HT-29 (cell line): ENCODE measurements at places on chromosomes 2 and 18.
A peak's percentile ranks its signal among the peaks of the same experiment; 100 is the strongest.

GRCh38 chr18:31980863-31981262 is 37.8 kb upstream of the RNF125 start:
- DNase-seq: no peak

DNA sequence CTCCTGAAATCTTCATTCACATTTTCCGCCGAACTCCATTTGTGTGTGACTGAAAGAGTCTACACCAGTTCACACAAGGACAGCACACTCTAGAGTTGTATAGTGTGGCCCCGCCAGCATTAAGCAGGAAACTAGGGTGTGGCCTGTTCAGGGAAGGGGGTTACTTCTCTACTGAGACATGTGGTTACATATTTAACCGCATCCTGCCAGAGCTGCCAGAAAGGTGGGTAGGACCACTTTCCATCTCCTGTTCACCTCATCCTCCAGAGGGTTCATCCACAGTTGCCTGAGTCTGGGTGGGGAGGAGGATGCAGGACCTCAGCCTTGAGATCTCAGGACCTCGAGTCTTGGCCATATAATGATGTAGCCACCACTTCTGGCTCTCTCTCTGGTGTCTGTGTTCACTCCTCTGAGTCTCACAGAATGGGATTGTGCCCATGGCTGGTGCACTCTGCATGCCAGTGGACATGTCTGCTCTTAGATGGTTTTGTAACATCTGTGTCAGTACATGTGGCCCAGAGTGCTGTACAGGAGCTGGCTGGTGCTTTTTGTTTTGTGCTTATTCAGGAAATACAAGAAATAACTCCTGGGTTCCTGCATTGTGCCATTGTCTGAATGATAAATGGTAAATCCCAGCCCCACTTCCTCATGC is 7.7 kb upstream of the SP140L start:
- no peak for DNase-seq

GRCh38 chr2:202771336-202771735 is 100.2 kb downstream of the ICA1L start:
- DNase-seq: no peak

DNA sequence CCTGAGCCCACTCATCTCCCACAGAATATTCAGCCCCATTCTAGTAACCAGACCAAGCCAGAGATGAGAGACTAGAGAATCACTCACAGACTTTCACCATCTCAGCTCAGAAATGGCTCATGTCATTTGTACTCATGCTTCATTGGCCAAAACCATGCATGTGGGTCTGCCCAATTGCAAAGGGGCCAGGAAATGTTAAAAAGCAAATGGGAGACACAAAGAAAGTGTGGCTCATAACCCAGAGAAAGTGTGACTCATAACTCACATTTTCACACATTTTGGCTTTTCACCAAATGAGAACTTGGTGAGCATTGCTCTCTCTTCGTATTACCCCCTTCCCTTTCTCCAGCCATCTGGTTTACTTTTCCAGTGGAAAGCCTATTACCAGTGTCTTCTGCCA is 66.2 kb downstream of the MDH1 start:
- no peak for DNase-seq

DNA sequence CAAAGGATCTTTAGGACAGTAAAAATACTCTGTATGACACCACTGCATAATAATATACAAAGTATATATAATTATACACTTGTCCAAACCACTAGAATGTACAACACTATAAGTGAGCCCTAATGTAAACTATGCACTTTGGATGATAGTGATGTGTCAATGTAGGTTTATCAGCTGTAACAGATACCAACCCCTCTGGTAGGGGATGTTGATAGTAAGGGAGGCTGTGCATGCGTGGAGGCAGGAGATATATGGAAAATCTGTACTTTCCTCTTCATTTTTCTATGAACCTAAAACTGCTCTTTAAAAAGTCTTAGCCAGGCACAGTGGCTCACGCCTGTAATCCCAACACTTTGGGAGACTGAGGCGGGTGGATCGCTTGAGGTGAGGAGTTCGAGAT is 37.5 kb upstream of the SP3 start:
- no peak for DNase-seq

DNA sequence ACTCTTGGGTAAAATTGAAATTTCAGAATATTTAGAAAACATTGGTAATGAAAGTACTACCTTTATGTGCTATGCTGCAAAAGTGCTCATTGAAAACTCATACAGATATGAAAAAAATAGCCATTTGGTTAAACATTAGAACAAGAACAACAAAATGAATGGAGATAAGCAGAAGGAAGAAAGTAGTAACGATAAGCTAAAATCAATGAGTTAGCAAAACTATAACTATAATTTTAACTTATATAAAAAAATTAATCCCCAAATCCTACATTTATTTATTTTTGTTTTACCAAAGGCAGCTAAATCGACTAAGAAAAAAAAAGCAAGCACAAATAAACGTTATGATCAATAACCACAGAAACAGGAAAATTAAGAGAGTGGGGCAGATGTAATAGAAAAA is 99.2 kb downstream of the CERS6 start:
- DNase-seq: no peak

DNA sequence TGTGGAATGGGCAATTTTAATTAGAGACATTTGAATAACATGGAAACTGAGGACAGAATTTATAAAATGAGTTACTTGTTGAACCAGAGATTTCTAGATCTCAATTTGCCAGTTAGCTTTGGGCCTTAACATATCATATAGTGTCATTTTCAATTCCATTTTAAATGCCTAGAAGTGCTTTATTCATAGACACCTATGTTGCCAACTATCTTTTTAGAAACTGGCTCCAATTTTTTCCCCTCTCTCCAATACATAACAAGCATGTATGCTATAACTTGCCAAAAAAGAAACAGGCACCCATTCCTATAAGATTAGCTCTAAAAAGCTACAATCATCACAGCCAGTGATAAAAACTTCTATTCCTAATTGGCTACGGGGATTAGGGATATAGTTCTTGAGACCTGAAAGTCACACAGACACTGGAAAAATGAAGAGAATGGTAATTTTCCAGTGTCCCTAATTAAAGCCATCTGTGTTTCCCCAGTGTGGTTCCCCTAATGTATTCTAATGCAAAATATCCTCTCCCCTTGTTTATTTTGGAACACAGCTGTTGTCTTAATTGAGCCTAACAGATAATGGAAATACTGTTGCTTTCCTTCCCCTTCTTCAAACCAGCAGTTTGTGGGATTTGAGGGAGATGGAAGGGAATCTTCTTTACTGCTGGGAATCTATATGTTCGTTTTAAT is 205.5 kb upstream of the FSHR start:
- no peak for DNase-seq

DNA sequence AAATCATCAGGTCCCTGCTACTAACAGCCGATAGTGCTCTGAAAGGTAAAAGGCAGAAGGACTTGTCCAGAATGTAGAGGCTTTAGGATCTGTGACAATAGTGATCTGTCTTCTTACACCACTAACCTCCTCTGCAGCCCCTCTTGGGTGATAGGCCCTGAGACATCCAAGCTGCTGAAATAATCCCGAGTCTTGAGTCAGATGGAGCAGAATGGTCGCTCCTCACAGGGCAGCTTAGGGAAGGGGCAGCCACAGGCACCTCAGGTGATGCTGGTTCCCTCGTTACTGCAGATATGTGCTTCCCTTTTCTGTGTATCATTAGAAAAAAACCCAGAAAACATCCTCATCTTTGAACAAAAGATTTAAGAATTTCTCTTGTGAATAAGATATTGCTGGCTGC is 157.1 kb upstream of the DLX2 start:
- no peak for DNase-seq

DNA sequence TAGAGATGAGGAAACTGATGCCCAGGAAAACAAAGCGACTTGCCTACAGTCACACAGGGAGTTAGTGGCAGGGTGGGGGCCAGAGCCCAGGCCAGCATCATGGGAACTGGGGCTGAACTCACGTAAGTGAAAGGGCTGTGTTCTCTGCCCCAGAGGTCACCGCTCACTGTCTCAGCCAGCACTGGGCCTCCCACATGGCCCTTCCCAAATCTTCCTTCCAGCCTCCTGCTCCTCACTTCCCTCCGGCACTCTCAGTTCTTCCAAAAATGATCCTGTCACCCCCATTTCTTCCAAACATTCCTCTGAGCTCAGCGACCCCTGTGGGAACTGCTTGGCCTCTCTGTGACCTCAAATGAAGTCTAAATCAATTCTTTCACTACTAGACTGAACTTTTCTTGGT is 90.5 kb upstream of the TMEM247 start:
- no peak for DNase-seq

DNA sequence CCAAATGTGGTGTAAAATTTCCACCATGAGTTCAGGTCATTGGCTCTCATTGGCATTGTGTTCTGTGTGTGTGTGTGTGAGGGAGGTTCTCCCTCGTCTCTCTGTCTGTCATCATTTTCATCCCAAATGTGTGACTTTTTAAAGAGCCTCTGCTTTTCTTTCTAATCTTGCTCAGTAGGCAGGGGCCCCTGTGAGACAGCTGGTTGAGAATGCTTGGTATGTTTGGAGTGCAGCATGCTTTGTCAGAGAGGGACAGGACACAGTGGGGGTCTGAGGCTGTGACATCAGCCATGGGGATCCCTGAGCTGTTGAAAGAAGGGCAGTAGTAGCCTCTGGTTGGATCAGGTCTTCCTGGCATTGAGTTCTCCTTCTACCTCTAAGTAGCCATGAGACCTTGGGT is 10.6 kb downstream of the PTPRM start:
- no peak for DNase-seq

- DNase-seq: no peak
These were observed 131.0 kb downstream of the ALPK2 start for GRCh38 chr18:58497845-58498244.

DNA sequence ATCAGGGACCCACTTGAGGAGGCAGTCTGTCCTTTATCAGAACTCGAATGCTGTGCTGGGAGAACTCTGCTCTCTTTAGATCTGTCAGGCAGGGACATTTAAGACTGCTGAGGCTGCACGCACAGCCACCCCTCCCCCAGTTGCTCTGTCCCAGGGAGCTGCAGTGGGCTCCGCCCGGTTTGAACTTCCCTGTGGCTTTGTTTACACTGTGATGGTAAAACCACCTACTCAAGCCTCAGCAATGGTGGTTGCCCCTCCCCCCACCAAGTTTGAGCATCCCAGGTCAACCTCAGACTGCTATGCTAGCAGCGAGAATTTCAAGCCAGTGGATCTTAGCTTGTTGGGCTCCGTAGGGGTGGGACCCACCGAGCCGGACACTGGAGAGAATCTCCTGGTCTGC is 11.8 kb upstream of the LHCGR start:
- no peak for DNase-seq

- no peak for DNase-seq
These were observed 3.3 kb downstream of the RHBDD1 start for GRCh38 chr2:226839161-226839560.

DNA sequence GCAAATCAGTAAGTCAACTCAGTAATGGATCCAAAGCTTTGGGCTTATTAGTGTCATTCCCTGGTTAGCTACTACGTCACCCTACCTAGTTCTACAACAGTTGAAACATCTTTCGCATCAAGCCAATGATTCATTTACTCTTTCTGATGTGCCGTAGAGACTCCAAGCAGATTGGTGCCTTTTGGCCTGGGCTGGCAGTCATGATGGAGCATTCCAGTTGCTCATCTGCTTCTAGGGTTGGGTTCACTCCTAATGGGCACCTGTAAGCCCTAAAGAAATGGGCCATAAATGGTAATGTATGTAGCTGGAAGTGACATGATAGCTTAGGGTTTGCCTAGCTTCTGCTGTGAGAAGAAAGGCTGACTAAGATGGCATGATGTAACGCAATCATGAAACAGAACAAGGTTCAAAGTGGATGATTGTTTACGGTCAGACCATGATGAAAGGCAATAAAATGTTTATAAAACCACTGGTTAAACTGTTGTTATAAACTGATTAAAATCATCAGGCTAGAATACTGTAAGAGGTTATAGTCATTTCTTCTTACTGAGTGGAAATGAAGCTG is 20.4 kb upstream of the CCL20 start:
- no peak for DNase-seq

DNA sequence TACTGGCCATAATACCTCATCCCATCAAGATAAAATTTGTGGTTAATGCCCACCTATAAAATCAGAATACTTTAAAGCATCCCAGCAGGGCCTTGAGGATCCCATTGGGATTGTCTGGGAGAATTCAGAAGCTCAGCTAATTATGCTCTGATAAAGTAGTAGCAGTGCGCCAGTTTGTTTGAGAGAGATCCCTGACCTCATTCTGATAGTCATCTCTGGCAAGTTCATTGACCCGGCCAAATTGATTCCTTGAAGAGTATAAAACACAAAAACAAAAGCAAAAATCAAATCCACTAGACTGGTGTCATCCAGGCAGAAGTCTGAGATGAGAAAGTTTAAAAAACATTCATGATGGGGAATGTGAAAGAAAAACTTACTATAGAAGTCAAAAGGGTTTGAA is 14.1 kb downstream of the ABCG5 start:
- no peak for DNase-seq

- DNase-seq: peak; percentile 70
These were observed 1.1 kb downstream of the ID2 start for GRCh38 chr2:8682719-8683667.

- peak; percentile 59 for DNase-seq
These were observed 9.5 kb upstream of the CNNM3 start for GRCh38 chr2:96806468-96807126.

DNA sequence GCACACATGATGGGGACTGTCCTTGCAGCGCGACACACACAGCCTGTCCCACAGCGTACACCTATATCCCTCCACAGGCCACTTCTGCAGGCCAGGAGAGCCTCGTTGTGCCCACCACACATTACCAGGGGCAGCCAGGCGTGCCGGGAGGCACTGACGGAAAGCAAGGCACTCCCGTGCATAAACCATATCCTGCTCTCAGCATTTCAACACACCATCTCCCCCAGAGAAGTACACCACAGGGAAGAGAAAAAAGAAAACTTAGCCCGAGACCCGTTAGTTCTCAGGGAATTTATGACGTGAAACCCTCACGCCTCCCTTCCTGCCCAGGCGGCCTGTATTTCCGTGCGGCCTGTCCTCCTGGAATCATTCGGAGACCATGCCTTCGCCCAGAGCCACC is 24.6 kb upstream of the SALL3 start:
- no peak for DNase-seq

- DNase-seq: no peak
These were observed 111.7 kb upstream of the SCN1A start for GRCh38 chr2:166239548-166239947.

DNA sequence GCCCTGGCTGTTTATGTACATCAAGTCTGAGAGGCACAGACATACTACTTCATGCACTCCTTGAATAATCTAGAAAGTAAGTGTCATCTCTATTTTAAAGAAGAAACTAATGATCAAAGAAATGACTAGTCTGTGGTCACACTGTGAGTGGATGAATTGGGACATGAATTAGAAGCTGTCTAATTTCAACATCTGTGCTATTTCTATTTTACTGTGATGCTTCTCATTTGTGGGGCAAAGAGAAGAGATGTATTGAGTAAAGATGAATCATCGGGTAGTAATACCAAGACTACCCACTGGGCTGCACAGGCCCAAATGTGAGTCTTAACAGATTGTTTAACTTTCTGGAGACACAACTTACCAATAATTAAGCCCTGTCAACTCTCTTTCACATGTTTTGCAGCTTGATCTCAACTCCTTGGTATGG is 42.4 kb upstream of the MTIF2 start:
- DNase-seq: peak; percentile 41

- no peak for DNase-seq
These were observed 74.2 kb upstream of the TMEM200C start for GRCh38 chr18:5969355-5969988.

GRCh38 chr2:132583666-132584360 is 86.2 kb downstream of the LYPD1 start:
- no peak for DNase-seq

- DNase-seq: no peak
These were observed 371.8 kb downstream of the EPHA4 start for GRCh38 chr2:221200184-221200839.

GRCh38 chr18:58379443-58379842 is 249.4 kb downstream of the ALPK2 start:
- no peak for DNase-seq
